ENCODE measurements at places on chromosomes 6 and 20.

DNA sequence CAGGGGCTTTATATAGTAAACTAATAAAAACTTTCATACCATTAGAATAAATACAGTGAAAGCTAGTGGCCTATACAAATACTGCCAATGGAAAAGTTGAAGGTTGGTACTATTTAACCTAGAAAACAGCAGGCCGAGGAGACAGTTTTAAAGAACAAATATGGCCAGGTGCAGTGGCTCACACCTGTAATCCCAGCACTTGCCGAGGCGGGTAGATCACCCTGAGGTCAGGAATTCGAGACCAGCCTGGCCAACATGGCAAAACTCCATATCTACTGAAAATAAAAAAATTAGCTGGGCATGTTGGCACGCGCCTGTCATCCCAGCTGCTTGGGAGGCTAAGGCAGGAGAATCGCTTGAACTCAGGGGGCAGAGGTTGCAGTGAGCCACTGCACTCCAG is 24.8 kb downstream of the GLYATL3 start:
- no peak for DNase-seq

DNA sequence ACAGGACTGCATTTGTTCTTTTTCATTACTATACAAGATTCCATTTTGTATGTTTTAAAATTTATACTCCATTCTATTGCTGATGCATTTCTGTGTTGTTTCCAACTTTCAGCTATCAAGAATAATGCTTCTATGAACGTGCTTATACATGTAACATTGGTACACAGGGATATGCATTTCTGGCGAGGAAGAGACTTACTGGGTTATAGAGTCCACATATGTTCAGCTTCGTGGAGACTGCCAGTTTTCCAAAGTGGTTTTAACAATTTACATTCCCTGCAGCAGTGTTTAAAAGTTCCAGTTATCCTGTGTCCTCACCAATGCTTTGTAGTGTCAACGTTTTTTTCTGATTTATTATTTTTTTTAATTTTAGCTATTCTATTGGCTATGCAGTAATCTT is 48.5 kb downstream of the AIG1 start:
- no peak for DNase-seq

GRCh38 chr20:32580970-32581838 is 3.9 kb downstream of the NOL4L start:
- DNase-seq = no peak

DNA sequence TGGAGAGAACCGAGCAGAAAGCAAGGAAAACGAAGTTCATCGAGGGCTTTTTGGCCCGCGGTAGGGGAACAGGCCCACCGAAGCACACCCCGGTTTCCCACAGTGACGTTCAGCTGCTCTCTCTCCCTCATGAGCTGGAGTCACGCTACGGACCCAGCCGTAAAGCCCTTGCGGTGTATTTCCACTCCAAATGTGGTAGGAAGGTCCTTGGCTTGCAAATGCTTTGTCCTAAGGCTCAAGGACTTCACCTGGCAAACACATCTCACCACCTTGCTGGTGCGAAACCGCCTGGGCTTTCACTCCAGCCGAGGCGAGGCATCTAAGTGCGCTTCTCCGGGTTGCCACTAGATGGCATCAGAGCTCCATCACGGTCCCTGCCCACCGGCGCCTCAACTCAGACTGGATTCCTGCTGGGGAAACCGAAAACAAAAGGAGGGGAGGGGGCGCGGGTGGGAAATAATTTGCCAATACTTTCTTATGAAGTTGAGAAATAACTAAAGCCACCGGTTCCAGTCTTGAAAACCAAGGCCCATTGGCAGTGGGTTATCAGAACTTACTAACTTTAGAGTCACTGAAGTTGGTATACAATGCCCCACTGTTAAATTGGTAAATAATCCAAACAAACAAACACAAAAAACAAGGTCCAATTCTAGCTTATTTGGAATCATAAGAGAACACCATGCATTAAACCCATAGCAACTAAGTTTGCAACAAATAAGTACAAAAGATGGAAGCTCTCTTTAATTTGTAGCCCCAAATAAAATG is 13.4 kb upstream of the FOXC1 start:
- DNase-seq = peak; percentile 45

DNA sequence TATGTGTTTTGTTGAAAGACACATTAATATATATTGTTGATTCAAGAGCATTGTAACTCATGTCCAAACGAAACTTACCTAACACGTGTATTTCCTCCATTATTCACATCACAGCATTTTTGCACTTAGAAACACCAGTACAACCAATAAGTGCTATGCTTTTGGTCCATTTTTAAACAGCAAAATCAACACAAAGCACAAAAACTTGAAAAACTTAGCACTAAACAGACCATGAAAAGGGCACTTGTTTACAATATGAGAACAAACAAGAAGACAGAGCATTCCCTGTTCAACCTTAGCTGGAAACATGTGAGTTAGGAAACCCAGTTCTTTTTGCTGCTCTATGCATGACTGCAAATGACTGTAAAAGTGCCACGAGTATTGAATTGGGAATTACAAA is 9.6 kb downstream of the GLYATL3 start:
- DNase-seq = no peak

GRCh38 chr6:129901910-129902309 is 40.8 kb upstream of the TMEM244 start:
- peak; percentile 23 for DNase-seq

DNA sequence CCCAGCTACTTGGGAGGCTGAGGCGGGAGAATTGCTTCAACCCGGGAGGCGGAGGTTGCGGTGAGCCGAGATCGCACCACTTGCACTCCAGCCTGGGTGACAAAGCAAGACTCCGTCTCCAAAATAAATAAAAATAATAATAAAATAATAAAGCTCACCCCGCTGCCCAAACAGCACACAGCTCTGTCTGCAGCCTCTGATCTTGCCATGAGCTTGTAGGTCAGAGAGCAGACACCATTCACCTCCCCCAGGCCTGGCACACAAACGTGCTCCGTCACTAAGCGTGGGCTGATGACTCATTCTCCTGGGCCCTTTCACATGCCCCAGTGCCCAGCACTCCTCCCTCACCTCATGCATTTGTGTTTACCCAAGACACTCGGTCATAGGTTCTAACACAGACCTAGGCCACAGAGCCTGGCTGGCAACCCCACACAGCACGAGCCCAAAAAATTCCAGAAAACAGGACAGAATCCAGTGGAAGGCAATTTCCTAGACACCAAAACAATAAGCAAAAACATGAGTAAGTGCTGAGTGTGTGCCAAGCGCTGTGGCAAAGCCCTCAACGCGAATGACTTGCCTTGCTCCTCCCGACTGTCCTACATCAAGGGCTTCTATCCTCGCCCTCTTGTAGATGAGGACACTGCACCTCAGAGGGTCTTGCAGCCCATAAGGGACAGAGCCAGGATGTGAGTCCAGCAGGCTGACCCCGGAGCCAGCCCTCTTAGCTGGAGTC is 18.0 kb downstream of the ATP9A start:
- peak; percentile 94 for DNase-seq

- DNase-seq = no peak
Measured at GRCh38 chr20:48224533-48225050, 439.3 kb upstream of the SULF2 start.

- DNase-seq = no peak
Measured at GRCh38 chr20:43744966-43745730, 18.3 kb upstream of the GTSF1L start.

- no peak for DNase-seq
Measured at GRCh38 chr6:25456249-25457040, 177.3 kb downstream of the CARMIL1 start.

GRCh38 chr6:158631678-158632537 is 12.6 kb downstream of the DYNLT1 start:
- DNase-seq = peak; percentile 97

GRCh38 chr6:154247119-154247861 is 109.3 kb downstream of the IPCEF1 start:
- DNase-seq = no peak

- DNase-seq = no peak
Measured at GRCh38 chr6:165837948-165838745, 175.1 kb upstream of the PDE10A start.

- no peak for DNase-seq
Measured at GRCh38 chr20:43984587-43984986, 69.9 kb downstream of the TOX2 start.

DNA sequence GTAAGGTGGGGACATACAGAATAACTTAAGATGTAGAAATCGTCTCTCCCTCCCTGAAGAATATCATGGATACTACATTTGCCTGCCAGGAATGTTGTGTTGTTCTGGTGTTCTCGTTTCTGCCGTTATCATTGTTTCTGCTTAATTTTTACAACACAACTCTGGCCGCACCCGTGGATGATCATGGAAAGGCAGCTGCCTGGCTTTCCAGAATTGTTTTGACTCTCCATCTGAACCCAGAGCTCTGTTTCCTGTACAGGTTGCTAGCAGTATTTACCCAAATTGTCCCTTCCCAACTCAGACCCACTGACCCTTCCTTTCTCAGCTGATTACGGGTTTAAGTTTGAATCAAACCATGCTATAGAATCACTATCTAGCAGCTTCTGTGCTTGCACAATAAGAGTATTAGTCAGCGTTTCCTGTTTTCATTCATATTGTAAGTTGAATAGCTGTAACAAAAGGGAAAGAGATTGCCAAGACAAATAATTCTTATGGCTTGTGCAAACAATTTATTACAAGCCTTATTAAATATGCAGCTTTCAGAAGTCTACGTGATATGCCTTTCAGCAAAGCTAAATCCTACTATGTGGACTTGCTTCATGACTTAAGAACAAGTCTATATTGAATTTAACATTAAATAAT is 139.0 kb downstream of the MTHFD1L start:
- DNase-seq = peak; percentile 95

- peak; percentile 85 for DNase-seq
Measured at GRCh38 chr20:47326658-47327268, 29.7 kb downstream of the ZMYND8 start.

DNA sequence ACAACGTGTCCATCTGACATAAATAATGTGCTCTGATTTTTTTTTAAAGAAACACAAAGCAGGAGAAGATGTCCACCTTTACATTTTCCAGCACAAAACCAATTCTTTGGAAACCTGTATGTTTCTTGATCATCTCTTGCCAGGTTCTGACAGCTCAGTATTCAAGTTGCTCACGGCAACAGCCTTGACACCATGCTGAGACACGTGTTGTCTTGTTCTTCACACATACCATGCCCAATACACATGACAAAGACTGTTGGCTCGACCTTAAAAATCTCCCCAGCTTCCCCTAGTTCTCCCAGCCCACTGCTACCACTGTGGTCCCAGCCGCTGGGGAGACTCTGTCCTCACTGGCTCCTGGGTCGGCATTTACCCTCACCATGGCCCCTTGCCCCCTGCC is 518.9 kb downstream of the PREX1 start:
- DNase-seq = no peak

GRCh38 chr6:129704708-129705107 is 5.3 kb downstream of the ARHGAP18 start:
- no peak for DNase-seq

DNA sequence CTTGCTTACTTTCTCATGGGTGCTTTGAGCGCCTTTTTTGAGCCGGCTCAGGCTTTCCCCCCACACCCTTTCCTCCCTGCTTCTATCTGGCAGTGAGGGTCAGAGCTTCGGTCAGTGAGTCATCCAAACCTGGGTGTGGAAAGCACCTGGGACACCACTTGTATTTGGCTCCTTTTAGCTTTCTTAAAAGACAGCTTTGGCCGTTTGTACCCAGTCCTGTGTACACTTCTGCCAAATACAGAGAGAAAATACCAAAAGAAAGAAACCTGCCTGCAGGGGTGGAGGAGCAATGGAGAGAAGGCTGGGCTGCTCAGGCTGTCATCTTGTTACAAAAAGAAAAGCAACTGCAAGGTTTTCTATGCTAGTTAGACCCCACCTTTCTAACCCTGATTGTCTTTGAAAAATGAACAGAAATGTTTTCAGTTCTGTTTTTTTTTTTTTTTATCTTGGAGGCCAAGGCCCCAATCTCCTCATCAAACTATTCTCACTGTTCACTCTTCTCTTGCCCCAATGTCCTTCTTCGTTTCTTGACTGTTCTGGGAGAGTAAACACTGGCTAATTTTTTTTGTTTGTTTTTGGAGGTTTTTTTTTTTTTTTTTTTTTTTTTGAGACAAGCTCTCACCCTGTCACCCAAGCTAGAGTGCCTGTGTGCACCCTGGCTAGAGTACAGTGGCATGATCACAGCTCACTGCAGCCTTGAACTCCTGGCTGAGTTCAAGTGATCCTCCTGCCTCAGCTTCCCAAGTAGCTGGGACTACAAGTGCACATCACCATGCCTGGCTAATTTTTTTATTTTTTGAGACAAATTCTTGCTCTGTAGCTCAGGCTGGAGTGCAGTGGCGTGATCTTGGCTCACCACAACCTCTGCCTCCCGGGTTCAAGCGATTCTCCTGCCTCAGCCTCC is 76.4 kb downstream of the SSR1 start:
- no peak for DNase-seq

DNA sequence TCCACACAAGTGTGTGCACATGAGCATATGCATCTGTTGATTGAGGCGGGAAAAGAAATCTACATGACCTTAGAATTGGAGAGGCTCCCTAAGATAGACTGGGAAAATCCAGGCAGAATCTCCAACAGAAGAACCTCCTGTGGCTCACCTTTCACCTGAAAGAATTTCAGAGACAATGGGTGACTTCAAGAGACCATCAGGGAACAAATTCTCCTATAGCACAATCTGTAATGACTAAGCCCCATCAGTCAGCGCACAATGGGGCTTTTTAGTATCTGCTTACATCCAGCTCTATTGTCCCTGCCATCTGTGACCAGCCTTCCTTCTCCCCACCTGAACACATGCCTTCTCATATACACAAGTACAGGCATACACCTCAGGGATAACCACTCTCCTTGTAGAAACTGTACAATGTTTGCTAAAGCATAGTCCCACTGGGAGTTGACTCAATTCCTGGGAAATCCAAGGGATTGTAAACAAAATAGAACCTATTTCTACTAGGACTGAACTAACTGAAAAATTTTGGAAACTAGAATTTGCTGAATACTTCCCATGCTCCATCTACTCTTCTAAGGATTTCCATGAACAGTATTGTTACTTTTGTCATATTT is 150.8 kb upstream of the STXBP5 start:
- DNase-seq = no peak

GRCh38 chr6:136244061-136244616 is 6.0 kb downstream of the MTFR2 start:
- peak; percentile 89 for DNase-seq

- DNase-seq = peak; percentile 76
Measured at GRCh38 chr6:11209906-11210305, 22.6 kb downstream of the NEDD9 start.

DNA sequence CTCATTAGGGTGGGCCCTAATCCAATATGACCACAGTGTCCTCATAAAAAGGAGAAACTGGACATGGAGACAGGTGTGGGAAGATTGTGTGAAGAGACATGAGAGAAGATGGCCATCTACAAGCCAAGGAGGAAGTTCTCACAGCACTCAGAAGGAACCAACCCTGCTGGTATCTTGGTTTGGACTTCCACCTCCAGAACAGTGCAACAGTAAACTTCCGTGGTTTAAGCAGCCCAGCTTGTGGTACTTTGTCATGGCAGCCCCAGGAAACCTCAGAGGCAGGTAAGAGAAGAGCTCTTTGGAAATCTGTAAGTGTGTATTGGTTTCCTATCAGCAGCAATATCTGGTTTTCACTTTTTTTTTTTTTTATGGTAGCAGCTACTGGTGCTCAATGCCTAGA is 16.5 kb upstream of the CNKSR3 start:
- DNase-seq = no peak

- DNase-seq = no peak
Measured at GRCh38 chr6:149122850-149123821, 194.4 kb upstream of the TAB2 start.

- DNase-seq = no peak
Measured at GRCh38 chr6:3293271-3294155, 34.8 kb downstream of the PSMG4 start.

- no peak for DNase-seq
Measured at GRCh38 chr6:159904497-159904911, 13.7 kb downstream of the MAS1 start.

Data from IMR-90 (cell line).